WERI-Rb-1 (cell line): ENCODE measurements at places on chromosomes 13 and 19.

- DNase-seq = no peak
These were observed 14.1 kb downstream of the KLF2 start for GRCh38 chr19:16338470-16339360.

- no peak for DNase-seq
These were observed 3.6 kb downstream of the GPR12 start for GRCh38 chr13:26756961-26757360.

- no peak for DNase-seq
These were observed 62.0 kb downstream of the ABCC4 start for GRCh38 chr13:95239283-95239682.

- DNase-seq = no peak
These were observed 60.4 kb downstream of the KCNRG start for GRCh38 chr13:50075619-50076097.

DNA sequence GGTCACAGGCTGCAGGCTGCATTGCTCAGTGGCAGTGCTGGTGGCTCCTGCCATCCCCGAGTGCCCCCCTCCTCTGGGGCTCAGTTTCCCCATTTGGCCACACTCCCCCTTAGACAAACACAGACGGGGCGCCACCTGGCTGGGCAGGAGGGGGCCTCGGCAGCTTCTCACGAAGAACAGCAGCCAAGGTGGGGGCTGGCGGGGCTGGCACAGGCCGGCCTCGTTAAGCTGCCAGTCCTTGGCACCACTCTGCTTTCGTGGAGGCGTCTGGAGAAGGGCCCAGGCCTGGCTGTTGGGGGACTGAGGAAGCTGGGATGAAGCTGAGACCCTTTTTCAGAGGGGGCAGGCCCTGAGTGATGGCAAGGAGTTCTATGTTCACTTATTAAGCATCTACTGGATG, 3.7 kb upstream of the ZNRF4 start:
- DNase-seq = no peak

GRCh38 chr13:36131222-36131930, at the start of gene DCLK1:
DCLK1 (minus strand) TSS chr13:36131382.
- DNase-seq = peak; percentile 70

GRCh38 chr13:84377106-84377505, 494.8 kb upstream of the SLITRK1 start:
- no peak for DNase-seq

- no peak for DNase-seq
These were observed 63.1 kb downstream of the COG3 start for GRCh38 chr13:45527699-45528462.

DNA sequence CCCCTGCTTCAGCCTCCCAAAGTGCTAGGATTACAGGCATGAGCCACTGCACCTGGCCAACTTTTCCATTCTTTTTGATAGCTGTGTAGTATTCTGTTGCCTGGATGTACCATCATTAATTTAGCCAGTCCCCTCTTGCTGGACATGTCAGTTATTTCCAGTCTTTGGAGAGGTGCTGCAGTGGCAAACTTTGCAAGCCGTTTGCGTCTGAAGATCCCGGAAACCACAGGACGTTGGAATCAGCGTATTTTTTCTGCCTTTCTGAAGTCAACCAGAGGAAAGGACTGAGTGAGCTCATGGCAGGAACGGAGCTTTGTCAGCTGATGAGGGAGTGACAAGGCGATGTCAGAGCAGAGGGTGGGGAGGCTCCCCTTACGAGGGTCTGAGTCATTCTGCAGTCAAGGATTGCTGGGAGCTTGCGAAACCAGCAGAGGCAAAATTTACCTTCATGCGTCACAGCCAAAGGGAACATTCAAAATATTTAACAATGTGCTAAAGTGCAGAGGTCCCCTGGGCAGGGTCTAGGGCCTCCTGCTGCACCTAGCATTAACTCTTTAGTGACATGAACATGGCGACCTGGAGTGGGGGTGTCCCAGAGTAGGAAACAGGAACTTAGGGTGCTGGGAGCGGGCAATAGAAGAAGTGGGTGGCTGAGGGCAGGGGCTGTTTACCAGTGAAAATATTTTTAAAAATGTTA, 5.6 kb downstream of the C5AR1 start:
- DNase-seq = no peak

DNA sequence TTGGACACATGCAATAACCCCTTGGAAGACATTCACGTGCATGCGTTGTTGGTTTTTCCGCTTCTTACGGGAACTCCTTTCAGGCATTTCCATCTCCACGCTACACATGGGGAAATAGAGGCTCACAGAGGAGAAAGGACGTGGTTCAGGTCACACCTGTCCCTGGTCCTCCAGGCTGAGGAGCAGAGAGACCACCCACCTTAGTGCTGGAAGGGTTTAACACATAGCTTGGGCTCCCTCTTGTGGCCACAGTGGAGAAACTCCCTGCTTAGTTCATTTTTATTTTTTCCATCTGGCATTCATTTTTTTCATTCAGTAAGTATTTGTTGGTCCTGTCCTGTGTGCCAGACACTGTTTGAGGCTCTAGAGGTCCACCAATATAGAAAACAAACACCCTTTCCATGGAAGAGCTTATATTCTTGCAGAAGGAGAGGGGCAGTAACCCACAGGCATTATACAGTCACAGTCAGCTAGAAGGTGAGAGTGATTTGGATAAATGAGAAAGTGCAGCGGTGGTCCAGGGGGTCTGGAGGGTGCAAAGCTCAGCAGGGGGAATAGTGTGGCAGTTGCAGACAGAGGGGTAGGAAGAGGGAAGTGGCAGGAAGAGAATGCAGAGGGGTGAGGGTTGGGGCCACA, 24.2 kb upstream of the TTYH1 start:
- peak; percentile 55 for DNase-seq
